Transverse colon (tissue), 4 donors: ENCODE measurements at places on chromosomes 5 and 9. TPM values are rescaled to one million over a fixed set of nuclear protein-coding genes. Genes with fewer than 3 reads are reported as not detected.

Gene AIF1L
- total RNA-seq = 1.2 TPM

Gene PCDHGB7
- total RNA-seq = 9.7 TPM

Gene CFAP157
- total RNA-seq = not detected

DNA sequence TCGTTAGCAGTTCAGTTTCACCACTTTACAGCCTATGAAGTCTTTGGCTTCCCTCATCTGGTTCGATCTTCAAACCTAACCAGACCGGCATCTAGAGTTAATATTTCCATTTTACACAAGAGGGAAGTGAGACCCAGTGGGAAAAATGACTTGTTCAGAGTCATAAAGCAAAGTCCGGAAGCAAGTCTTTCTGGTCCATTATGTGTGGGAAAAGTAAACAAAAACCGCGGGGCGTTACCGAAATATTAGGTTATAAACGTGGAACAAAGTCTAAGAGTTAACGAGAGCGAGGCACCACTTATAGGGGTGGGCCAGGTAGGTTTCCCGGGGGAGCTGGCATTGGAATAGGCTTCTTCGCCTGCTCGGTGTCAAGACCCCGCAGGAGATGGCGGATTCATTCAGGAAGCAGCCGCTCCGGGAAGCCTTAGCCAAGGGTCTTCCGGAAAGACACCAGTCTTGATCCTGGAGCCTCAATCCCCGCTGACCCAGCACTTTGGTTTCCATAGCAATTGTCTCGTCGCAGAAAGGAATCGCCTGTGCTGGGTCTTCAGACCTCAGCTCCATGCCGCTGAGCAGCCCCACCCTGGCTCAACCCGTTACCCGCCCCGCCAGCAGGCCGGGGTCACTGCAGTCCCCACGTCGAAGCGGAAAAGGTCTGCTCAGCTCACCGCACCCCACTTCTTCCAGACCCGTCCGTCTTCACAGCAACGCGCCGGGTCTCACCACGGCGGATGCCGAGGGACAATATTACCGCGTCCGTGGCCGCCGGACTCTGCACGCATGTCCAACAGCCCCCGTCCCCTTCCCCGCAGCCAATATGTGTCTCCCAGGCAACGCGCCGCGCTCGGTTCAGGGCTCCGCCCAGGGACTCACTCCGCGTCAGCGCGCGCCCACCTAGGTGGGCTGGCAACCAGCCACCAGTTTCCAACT lies at the start of gene C5orf52:
TSS of gene C5orf52 (plus strand) at position 872 of the 930 bp plus-strand sequence. CDS start 82 bp downstream, outside the sequence.
- H3K36me3 ChIP-seq = no peaks in the 10 kb centered on the region
- DNase-seq = peak; percentile 82
- H3K4me3 ChIP-seq = peak within 1 kb of the TSS; percentile 53
- H3K27me3 ChIP-seq = no peaks in the 10 kb centered on the region

Gene PCDHGA5
- total RNA-seq = 4.1 TPM

DNA sequence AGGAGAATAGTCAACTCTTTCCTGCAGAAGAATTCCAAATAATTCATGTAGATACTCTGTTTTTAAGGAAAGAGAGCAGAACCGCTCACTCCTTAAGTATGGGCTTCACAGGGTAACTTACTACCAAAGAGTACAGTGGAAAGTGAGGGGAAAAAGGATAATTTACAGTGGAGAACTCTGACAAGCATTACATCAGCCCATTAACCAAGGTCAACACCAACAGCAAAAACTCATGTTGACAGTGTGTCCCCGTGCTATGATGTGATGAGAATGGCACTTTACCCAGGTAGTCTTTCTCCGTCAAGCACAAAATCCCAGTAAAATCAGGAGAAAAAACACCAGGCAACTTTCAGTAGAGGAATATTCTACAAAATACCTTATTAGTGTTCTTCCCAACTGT lies 104.3 kb downstream of the ADCY2 start:
- no peak overlapping the region for H3K27ac ChIP-seq
- no peaks in the 10 kb centered on the region for H3K36me3 ChIP-seq

DNA sequence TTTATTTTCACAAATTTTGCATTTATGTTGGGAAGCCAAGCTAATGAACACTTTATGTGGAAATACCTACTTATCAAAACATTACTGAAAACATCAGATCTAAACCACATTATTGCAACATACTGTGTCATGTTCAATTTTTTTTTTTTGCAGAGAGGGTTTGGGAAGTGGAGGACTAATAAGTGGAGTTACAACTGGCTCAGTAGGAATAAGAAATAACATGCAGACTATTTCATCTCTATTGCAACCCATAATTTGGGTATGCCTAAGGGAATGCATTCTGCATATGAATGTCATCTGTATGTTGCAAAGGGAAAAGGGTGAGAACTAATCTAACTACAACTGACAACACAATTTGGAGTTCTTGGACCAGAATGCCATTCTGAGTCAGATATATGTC lies 41.8 kb downstream of the APC start:
- H3K27me3 ChIP-seq = no peaks in the 10 kb centered on the region
- H3K36me3 ChIP-seq = peaks cover 2% of the 10 kb centered on the region
- H3K4me3 ChIP-seq = no peak overlapping the region
- H3K27ac ChIP-seq = no peak overlapping the region

GRCh38 chr9:8436786-8437185 lies 637.2 kb upstream of the DMAC1 start:
- H3K36me3 ChIP-seq = no peaks in the 10 kb centered on the region
- DNase-seq = no peak
- H3K27ac ChIP-seq = no peak overlapping the region
- no peaks in the 10 kb centered on the region for H3K4me1 ChIP-seq
- H3K27me3 ChIP-seq = no peaks in the 10 kb centered on the region
- H3K4me3 ChIP-seq = no peak overlapping the region

DNA sequence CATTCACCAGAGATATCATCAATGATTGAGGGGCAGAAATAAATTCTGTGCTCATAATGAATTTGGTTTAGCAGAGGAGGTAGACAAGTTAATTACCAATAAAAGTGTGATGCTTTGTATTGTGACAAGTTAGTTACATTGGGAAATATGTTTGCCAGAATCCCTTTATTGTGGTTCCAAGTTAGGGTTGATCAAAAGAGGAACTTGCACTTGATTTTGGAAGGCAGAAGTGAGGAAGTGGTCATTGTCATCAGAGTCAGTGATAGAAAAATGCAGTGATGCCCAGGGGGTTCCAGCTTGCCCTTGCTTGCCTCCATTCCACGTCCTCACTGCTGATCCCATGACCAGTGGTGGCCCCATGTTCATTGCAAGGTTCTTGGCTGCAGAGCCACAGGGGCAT lies 69.7 kb downstream of the SVEP1 start:
- no peak for DNase-seq
- no peaks in the 10 kb centered on the region for H3K4me1 ChIP-seq
- no peaks in the 10 kb centered on the region for H3K27me3 ChIP-seq
- H3K4me3 ChIP-seq = no peak overlapping the region
- no peak overlapping the region for H3K27ac ChIP-seq
- no peaks in the 10 kb centered on the region for H3K36me3 ChIP-seq

DNA sequence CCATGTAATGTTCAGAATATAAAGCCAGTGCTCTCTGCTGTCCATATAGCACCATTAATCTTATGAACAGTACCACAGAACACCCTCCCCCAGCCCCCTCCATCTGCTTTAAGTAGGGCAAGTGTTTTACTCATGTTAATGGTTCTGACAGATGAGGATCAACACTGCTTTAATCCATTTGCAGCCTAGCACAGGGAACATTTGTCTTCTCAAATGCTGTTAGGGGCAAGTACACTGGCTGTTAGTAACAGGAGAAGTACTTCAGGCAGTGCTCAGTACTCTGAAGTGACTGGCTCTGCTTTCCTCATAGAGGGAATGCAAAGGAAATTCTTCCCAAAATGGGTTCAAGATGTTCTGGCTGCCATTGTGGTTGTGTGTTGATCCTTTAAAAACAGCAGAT lies 202.6 kb downstream of the DCP2 start:
- H3K36me3 ChIP-seq = no peaks in the 10 kb centered on the region
- no peak for DNase-seq
- H3K27ac ChIP-seq = no peak overlapping the region
- no peaks in the 10 kb centered on the region for H3K27me3 ChIP-seq

- no peaks in the 10 kb centered on the region for H3K27me3 ChIP-seq
- no peak overlapping the region for H3K4me3 ChIP-seq
- H3K36me3 ChIP-seq = peaks cover 7% of the 10 kb centered on the region
- peaks cover 5% of the 10 kb centered on the region for H3K4me1 ChIP-seq
Observed at GRCh38 chr9:37209431-37210386, 89.3 kb downstream of the ZCCHC7 start.

Gene OLFM1
- total RNA-seq = 4.0 TPM

DNA sequence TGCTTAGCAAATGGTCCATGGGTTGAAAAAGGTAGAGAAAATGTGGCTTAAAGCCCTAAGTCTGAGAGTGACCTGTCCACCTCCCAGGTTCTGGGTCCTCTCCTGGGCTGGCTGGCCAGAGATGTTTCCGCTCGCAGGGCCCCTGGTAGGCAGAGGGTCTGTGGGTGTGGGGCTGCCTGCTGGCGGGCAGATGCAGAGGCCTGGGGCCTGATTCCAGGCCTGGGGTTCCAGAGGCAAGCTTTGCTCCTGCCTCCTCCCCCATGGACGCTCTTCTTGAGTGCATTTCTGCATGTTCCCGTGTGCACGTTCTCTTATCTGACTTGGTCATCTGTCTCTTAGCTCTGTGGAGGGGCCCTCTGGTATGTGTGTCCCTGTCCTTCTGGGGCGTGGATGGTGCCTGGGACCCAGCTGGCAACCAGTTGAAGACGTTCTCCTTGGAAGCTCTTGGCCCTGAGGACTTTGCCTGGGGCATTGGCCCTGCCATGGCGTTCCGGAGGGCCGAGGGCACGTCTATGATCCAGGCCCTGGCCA lies 3.8 kb downstream of the MIGA2 start:
- no peaks in the 10 kb centered on the region for H3K27me3 ChIP-seq
- no peaks in the 10 kb centered on the region for H3K36me3 ChIP-seq
- peaks cover 19% of the 10 kb centered on the region for H3K4me1 ChIP-seq
- no peak overlapping the region for H3K4me3 ChIP-seq
- no peak for DNase-seq

DNA sequence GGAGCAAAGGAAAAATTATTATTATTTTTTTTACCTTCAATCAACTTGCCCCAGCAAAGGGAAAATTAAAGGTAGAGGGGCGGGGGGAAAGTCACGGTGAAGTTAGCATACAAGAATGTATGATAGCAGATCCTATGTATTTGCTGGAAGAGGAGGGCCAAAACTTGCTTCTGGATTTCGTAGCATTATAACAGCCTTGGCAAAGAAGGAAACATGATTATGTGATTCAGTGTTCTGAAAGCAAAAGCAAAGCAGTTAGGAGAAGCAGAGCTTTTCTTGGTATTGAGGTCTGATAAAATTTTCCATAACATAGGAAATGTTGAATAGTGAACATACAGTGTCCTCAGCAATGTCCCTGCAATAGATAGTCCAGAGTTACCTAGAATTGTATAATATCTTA lies 32.4 kb downstream of the MAST4 start:
- no peaks in the 10 kb centered on the region for H3K27me3 ChIP-seq
- DNase-seq = no peak
- H3K36me3 ChIP-seq = no peaks in the 10 kb centered on the region
- no peak overlapping the region for H3K4me3 ChIP-seq
- H3K4me1 ChIP-seq = no peaks in the 10 kb centered on the region
- no peak overlapping the region for H3K27ac ChIP-seq

Gene SLC27A6
- 0.64 TPM for total RNA-seq

- H3K36me3 ChIP-seq = no peaks in the 10 kb centered on the region
- peak overlapping the region; percentile 51 for H3K27ac ChIP-seq
- H3K4me1 ChIP-seq = peaks cover 6% of the 10 kb centered on the region
- H3K4me3 ChIP-seq = no peak overlapping the region
- DNase-seq = no peak
Observed at GRCh38 chr5:150788977-150789376, 10.4 kb downstream of the SMIM3 start.

GRCh38 chr5:150217873-150218692 lies 28.2 kb downstream of the SLC6A7 start:
- no peaks in the 10 kb centered on the region for H3K36me3 ChIP-seq
- peak; percentile 90 for DNase-seq
- H3K27ac ChIP-seq = peak overlapping the region; percentile 72
- H3K4me1 ChIP-seq = peaks cover 33% of the 10 kb centered on the region
- H3K4me3 ChIP-seq = no peak overlapping the region

- no peak for DNase-seq
- H3K36me3 ChIP-seq = no peaks in the 10 kb centered on the region
- peaks cover 14% of the 10 kb centered on the region for H3K27me3 ChIP-seq
- peaks cover 10% of the 10 kb centered on the region for H3K4me1 ChIP-seq
- no peak overlapping the region for H3K4me3 ChIP-seq
- peak overlapping the region; percentile 35 for H3K27ac ChIP-seq
Observed at GRCh38 chr5:395156-395920, 47.6 kb upstream of the EXOC3 start.

DNA sequence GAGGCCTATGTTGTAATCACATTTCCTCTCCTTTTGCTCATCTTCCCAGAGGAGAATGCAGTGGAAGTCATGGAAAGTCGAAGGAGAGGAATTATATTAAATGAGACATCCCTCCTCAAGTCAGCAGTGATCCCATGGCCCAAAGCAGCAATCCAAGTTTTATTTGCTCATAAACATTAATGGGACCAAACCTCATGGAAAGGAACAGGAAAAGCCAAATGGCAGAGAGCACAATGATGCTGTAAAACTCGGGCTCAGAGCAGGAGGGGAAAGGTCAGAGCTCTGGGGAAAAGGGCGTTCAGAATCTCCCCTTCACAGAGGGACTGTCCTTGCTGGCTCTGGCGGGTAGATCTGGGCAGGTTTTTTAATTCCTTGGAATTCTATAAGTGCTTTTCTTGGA lies 175.8 kb downstream of the C5orf15 start:
- no peaks in the 10 kb centered on the region for H3K27me3 ChIP-seq
- DNase-seq = peak; percentile 14
- H3K4me3 ChIP-seq = no peak overlapping the region
- H3K27ac ChIP-seq = no peak overlapping the region

DNA sequence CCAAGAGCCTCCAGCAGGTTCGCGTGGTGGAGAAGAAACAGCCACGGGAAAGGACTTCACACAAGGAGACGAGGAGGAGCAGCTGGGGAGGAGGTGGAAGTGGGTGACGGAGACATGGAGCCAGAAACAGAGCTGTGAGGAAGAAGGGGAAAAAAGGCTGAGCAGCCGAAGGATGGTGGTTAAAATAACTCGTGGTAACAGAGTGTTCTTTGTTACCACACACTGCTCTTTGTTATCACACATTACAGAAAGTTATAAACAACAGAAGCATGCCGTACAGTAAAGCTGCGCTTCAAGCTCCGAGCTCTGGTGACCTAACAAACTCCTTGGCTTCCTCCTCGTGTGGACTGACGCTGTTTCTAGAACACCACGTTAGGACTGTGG lies 215.4 kb downstream of the GLIS3 start:
- peak; percentile 22 for DNase-seq
- H3K4me1 ChIP-seq = peaks cover 4% of the 10 kb centered on the region
- H3K36me3 ChIP-seq = no peaks in the 10 kb centered on the region

DNA sequence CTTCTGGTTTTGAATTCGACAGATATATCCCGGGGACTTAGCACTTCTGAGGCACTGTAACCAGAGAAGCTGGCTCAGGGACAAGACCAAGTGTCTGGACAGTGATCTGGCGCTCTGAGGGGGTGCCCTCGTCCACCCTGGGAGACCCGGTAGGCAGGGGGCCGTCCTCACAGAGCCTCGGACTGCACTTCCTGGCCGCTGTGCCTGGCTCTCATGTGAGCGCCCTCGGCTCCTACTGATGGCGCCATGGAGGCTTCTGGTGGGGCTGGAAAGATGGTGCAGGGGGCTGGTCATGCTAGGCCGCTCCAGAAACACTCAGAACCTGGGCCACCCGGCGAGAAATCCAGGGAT lies 18.8 kb upstream of the SLC6A3 start:
- H3K4me3 ChIP-seq = no peak overlapping the region
- H3K36me3 ChIP-seq = peaks cover 8% of the 10 kb centered on the region
- no peak for DNase-seq
- H3K27me3 ChIP-seq = no peaks in the 10 kb centered on the region
- no peaks in the 10 kb centered on the region for H3K4me1 ChIP-seq
- H3K27ac ChIP-seq = no peak overlapping the region

- DNase-seq = no peak
- H3K27ac ChIP-seq = no peak overlapping the region
- H3K4me1 ChIP-seq = no peaks in the 10 kb centered on the region
- H3K4me3 ChIP-seq = no peak overlapping the region
Observed at GRCh38 chr9:79884546-79884945, 312.8 kb downstream of the TLE4 start.
